ENCODE measurements at places on chromosomes 3 and 15.

DNA sequence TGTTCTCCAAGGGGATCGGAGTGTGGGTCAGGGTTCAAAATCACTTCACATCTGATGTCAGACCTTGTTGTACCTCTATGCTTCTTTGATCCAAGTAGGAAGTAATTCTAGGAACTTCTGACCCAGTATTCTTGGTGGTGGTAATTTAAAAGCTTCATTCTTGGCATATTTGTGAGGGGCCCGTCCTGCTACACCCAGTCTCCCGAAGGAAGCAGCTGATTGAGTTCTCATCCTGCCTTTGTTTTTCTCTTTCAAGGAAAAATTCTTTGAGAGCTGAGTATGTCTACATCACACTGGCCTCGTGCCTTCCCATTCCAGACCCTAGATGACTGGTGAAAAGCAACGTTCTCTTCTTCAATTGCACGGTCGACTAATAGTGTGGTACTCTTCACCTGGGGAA, 234.4 kb upstream of the TPRG1 start:
- DNase-seq = no peak

GRCh38 chr3:109685084-109686079, 348.0 kb upstream of the DPPA4 start:
- DNase-seq = no peak

DNA sequence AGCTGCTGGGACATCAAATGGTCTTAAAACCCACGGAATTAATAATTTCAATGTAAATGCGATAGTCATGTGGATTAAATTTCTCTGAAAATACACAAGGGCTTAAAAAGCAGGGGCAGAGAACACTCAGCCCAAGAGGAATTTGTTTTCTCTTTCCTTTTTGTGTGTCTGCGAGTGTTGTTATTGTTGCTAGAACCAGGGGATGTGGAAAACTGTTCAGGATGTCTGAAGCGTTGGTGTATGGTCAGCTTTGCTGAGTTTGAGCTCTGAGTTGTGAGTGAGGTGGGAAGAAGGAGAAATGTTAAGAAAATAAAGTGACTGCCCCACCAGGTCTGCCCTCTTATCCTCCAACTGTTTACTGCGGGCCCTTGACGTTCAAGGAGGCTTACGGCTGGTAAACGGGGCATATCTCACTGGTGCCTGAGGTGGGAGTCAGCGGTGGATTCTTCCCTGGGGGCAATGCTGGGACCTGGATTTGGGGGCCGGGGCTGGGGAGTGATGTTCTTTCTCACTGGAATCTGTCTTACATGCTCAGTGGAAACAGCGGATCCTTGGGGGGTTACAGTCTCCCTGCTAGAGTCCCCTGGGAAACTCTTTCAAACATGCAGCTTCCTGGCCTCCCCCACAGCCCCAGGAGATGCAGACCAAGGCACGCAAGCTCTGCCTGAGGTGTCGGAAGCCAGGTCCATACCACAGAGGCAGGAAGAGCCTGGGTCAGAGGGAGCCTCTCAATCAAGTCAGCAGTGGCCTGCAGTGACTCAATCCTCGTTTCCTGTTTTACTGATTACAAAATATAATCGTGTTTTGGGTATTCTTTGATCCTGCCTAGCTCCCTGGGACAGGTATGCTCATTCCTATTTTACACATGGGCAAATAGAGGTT, 41.8 kb downstream of the ITGA11 start:
- DNase-seq = no peak

DNA sequence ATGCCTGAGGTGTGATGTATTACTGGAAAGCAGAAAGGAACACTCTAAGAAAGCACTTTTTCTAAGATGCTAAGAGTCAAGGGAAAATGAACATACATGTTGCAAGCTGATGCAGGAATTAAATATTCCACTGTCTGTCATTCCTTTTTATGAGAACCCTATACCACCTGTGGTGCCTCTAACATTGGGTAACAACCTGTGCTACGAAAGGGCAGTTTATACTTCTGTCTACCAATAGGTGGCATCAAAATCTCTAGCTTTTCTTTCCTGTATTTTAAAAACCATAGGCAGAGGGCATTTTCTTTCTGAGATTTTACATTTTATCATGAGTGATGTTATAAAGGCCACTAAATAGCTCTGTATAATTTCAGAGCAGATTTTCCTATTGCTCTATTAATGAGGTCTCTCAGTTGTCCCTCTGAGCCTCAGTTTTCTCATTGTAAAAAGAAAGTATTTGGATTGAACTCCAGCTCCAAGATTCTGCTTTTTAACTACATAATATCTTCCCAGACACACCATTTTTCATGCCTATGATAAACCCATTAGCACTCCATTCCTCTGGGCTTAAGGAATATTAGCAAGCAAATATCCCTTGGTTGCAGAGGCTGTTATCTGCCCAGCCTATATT, 3.5 kb upstream of the CPNE4 start:
- DNase-seq = no peak

- no peak for DNase-seq
Measured at GRCh38 chr3:124234852-124235252, 242.9 kb upstream of the ROPN1 start.

GRCh38 chr3:128523591-128523990, 30.6 kb upstream of the GATA2 start:
- DNase-seq = no peak

DNA sequence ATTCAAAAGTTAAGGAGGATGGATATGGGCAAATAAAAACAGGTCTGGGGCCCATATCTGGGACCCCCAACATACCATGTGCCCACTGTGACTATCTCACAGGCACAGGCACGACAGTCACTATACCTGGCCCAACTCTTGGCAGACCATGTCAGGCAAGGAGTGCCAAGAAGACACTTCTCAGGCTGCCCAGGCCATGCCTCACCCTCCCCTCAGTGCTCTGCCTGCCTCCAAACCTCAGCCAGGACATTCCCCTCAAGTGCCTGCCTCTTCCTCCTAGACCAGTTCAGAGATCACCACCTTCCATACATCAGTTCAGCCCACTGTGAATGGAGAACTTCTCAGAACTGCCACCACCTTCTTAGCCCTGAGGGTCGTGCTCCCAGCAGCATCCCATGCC, 4.4 kb upstream of the SEMA7A start:
- DNase-seq = no peak

GRCh38 chr3:157460253-157460652, 23.6 kb downstream of the PTX3 start:
- DNase-seq = no peak

DNA sequence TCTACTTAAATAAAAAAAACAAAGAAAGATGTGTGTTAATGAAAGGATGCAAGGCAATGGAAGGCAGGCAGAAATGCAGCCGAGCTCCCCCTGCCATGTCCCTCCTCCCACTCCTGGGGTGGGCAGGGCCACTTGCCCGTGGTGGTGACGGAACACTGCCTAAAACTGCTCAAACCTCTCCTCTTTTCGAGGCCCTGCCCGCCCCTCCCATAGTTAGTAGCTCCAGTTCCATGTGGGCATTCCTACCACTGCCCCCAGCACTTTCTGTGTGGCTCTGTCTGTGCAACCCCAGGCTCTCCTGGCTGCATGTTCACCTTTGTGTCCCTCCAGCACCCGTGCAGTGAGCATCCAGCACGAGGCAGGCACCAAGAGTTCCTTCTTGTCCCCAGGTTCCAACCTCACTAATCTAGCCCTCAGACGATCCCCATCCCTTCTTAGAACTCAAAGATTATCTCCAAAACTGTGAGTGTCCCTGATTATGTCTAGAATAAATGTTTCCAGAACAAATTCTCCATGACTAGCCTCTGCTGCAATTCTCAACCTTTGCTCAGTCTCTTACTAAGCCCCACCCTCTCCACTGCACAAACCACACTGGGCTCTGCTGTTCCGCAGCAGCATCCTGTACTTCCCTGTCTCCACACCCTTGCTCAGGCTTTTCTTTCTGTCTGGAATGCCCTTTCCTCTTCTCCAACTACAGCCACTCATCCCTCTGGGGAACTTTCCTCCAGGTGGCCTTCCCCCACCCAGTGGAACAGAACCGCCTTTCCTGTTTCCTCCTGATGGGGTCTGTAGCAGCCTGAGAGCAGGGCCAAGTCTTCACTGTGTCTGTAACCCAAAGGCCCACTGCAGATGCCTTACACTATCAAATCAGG, 32.6 kb upstream of the SPTBN5 start:
- no peak for DNase-seq

- DNase-seq = no peak
Measured at GRCh38 chr15:61275901-61276300, 46.8 kb upstream of the RORA start.

- peak; percentile 13 for DNase-seq
Measured at GRCh38 chr3:14434126-14434497, 31.7 kb downstream of the SLC6A6 start.

- DNase-seq = no peak
Measured at GRCh38 chr15:69623392-69624154, 171.0 kb downstream of the RPLP1 start.

DNA sequence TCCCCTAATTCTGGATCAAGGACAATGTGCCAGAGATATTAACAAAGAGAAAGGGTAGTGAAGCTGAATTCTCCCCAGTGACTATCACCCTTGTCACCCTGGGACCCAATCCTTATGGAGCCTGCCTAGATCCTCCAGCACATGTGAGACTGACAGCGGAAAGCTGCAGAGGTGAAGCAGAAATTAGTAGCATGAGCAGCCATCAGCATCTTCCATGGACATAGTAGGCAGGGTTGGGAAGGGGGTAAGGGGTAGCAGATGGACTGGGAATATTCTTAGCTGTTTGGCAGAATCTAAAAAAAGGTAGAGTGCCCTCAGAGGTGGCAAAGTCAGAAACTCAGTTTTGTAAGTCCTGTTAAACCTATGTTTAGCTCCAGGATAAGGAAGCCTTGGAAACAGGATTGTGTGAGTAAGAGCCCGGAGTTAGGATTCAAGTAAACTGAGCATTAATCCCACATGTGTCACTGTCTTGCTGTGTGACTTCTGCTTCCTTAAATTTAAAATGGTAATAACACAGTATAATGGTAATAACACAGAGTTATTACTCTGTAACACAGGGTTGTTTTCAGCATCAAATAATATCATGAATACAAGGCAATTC, 14.5 kb downstream of the GOLIM4 start:
- DNase-seq = no peak

GRCh38 chr15:39623529-39623931, 42.7 kb downstream of the THBS1 start:
- no peak for DNase-seq

- no peak for DNase-seq
Measured at GRCh38 chr3:3619815-3620214, 179.4 kb upstream of the LRRN1 start.

- no peak for DNase-seq
Measured at GRCh38 chr3:177744873-177745606, 547.8 kb upstream of the TBL1XR1 start.

DNA sequence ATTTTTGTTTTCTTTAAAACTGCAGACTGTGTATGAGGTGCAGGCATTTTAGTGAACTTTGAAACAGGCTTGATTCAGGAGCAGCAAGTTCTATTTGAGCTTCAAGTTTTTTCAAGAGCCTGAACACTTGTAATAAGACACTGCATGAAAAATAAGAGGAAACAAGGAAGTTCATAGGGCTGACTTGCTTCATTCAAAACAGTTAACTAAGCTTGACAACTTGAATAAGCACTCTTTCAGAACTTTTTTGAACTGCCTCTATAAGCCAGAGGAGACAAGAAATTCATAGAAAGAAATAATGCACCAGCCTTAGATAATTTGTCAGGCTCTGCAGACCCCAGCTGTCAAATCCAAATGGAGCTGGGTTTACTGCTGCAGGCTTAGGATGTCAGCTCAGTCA, 130.2 kb downstream of the SSR3 start:
- DNase-seq = no peak

- DNase-seq = no peak
Measured at GRCh38 chr15:68010361-68011153, 43.6 kb upstream of the PIAS1 start.

GRCh38 chr15:76913737-76914136, 8.6 kb upstream of the SCAPER start:
- no peak for DNase-seq

DNA sequence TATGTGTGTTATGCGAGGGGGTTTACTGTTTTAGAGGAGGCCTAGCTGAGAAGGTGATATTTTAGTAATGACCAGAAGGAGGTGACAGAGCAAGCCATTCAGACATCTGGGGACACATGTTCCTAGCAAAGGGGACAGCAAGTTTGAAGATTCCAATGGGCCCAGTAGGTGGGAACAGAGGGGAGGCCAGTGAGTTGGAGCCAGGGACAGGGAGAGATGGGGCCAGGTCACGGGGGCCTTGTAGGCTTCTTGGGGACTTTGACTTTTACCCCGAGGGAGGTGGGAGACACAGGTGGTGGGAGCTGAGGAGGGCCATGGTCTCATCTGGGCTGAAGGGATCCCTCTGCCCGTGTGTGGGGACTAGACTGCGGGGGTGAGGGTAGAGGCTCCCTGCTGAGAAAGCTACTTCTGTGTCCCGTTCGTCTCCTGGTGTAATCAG, 72.5 kb downstream of the MGLL start:
- no peak for DNase-seq

DNA sequence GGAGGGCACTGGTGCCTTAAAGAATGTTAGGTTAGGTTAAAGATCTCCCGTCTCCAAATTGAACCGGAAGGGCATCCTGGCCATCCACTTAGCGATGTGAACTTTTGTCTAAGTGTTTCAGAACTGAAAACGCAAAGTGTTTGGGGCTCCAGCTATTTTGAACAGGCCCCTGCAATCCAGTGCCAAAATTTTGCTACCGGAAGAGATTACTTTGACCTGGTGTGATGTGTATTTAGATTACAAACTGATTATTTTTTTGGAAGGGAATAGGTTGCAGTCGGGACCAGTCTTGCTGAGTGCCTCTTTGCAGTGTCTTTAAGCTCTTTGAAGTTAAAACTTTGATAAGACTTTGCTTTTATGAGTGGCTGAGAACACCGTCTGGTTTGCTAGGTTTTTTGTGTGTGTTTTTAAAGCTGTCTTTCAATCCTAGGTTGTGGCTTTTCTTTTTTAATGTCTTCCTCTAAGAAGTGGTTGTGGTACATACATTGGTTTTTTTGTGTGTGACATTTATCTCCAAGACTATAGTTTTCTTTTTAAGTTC, 179.6 kb downstream of the OR4M2 start:
- DNase-seq = no peak

DNA sequence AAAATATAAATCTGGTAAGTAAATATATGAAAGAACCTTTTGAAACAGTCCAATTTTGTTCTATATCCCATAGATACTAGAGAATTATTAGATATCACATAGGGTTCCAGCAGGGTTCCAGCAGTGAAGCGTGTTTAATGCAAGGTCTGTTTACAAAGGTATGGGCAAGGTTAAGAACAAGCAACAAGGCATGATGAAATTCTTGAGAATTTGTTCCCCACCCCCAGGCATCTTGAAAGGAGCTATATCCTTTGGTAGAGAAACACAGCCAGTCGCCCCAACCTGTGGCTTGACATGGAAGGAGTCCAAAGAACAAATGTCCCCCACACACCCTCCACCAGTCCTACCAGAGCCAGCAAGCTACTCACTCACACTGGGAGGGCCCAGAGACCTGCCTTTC, 18.6 kb upstream of the FNDC3B start:
- no peak for DNase-seq

GRCh38 chr3:69249001-69249400, 126.6 kb upstream of the LMOD3 start:
- DNase-seq = no peak

DNA sequence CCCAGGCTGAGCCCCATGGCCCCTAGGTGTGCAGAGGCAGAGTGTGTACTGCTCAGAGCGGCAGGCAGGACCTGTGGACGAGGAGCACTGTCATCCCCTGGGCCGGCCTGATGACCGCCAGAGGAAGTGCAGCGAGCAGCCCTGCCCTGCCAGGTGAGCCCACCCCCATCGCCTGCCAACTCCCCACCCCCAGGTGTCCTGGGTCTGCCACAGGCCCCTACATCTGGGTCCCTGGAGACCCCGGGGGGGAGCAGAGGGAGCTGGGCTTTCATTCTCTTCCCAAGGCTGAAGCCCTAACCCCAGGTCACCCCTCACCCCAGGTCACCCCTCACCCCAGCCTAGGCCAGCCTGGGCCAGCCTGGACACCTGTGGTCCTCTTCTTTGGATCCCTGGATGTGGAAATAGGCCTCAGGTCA, 93.1 kb downstream of the TBC1D2B start:
- DNase-seq = no peak

Measured in activated CD4-positive, alpha-beta T cell treated with anti-CD3 and anti-CD28 coated beads, Interleukin-2, amount 50 U/mL, for 4 hours (primary cell).